ENCODE measurements at places on chromosomes 12 and 14.

- DNase-seq = no peak
- no peaks in the 10 kb centered on the region for H3K27me3 ChIP-seq
- peaks cover 12% of the 10 kb centered on the region for H3K36me3 ChIP-seq
- H3K4me1 ChIP-seq = peaks cover 5% of the 10 kb centered on the region
- peak overlapping the region; percentile 57 for H3K27ac ChIP-seq
- H3K4me3 ChIP-seq = no peak overlapping the region
These were observed 66.6 kb downstream of the KDM2B start for GRCh38 chr12:121514184-121514742.

DNA sequence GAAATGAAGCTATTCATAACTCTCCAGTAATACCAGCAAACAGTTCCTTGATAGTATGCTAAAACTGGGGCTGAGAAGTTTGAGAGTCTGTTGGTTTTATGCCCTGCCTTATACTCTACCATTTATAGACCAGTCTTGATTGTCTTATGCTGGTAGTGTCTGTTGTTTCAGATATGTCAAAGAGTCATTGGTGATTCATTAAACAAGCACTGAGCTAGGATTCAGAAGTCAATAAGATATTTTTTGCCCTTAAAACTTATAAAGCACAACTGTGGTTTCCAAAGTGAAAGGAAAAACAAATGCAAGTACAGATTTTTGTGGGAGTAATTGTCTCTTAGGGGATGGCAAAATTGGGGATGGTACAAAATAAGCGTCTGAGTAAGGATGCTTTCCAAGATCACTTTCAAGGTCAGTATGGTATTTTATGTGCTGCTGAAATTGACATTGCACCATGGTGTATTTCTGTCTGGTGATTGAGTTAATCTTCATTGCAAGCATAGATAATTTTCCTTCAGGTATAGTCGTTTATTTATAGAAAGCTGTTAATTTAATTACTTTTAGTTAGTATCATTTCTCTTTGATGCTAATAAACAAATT, 289.5 kb upstream of the E2F7 start:
- H3K27ac ChIP-seq = no peak overlapping the region
- no peak for DNase-seq
- no peaks in the 10 kb centered on the region for H3K27me3 ChIP-seq
- H3K36me3 ChIP-seq = no peaks in the 10 kb centered on the region

- DNase-seq = no peak
- H3K4me3 ChIP-seq = no peak overlapping the region
These were observed 5.7 kb downstream of the TMEM121 start for GRCh38 chr14:105531894-105532623.

GRCh38 chr12:14884458-14884878, 1.2 kb downstream of the MGP start:
- peak; percentile 20 for DNase-seq
- H3K27me3 ChIP-seq = peaks cover 33% of the 10 kb centered on the region
- peaks cover 8% of the 10 kb centered on the region for H3K36me3 ChIP-seq
- H3K27ac ChIP-seq = no peak overlapping the region

- H3K27me3 ChIP-seq = no peaks in the 10 kb centered on the region
- H3K4me1 ChIP-seq = peaks cover 43% of the 10 kb centered on the region
- no peak for DNase-seq
- H3K27ac ChIP-seq = no peak overlapping the region
These were observed 439 bp upstream of the TNFRSF1A start for GRCh38 chr12:6342140-6342889.

DNA sequence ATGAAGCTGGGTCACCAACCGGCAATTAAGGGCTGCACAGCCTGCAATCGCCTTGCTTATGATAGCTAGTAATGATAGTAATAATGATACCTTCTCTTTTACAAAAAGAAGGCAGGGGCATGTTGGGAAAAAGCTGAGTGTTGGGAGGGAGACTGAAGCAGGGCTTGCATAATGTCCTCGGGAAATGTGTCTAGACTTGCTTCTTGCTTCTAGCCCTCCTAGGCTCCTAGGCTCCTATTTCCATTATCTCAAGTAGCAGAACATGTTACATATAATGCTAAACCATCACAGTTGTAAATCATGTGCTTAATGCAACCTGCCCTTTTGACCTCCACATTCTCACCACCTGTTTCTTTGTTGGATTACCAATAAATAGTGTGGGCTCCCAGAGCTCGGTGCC, 18.7 kb downstream of the RERGL start:
- H3K27ac ChIP-seq = no peak overlapping the region
- H3K4me3 ChIP-seq = no peak overlapping the region
- no peaks in the 10 kb centered on the region for H3K4me1 ChIP-seq
- DNase-seq = no peak
- H3K27me3 ChIP-seq = no peaks in the 10 kb centered on the region

DNA sequence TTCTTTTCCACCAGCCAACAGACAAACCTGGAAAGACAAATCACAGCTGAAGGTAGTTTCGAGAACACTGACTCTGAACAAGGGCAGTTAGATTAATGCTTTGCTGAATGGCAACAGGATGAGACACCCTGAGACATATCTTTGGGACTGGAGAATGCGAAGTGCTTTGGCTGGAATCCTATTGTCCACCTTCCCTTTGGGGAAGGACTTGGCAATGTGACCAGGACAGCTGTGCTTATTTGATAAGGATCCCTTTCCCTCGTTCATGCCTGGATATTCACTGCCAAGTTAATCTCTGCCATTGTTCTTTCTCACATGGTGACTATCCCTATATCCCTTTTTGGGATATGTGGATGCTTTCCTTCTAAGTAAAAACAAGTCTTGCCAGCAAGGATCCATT, 537.1 kb upstream of the SEL1L start:
- no peaks in the 10 kb centered on the region for H3K4me1 ChIP-seq
- DNase-seq = no peak
- no peak overlapping the region for H3K4me3 ChIP-seq
- H3K27ac ChIP-seq = no peak overlapping the region

DNA sequence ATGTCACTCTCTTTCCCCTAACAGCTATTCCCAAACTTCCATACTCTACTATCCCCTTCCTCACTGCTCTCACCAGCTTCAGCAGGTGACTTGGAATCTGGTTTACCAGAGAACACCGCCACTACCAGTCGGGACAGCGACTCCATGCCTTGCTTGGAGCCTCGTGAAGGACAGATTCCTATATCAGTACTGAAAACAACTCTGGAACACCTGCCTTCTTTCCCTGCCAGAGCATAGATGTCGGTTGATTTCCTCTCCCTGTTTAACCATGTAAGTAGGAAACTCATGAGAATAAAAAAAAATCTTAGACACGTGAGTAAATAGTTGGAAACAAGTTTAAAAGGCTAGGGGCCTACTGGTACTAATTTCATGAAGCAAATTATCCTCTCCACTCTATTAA, 219.5 kb upstream of the ABCD2 start:
- no peak overlapping the region for H3K27ac ChIP-seq
- H3K36me3 ChIP-seq = no peaks in the 10 kb centered on the region
- no peaks in the 10 kb centered on the region for H3K27me3 ChIP-seq
- no peaks in the 10 kb centered on the region for H3K4me1 ChIP-seq
- H3K4me3 ChIP-seq = no peak overlapping the region

DNA sequence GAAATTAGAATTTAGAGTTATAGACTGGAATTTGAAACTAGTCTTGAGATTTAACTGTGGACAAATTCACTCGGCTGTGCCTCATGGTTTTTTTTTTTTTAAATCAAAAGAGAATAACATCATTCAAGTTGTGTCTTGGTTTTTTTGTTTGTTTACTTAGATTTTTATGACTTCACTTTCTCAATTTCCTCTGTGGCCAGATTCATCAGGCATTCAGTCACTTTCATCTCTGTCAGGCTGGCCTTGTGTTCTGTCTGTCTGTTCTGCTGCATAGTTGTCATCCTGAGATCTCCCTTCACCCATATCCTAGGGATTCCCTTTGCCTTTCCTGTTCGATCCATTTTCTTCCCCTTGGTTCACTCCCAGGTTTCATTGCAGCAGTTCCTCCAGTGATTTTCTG, 10.0 kb downstream of the MARK3 start:
- no peak overlapping the region for H3K4me3 ChIP-seq
- peaks cover 44% of the 10 kb centered on the region for H3K4me1 ChIP-seq
- H3K27me3 ChIP-seq = no peaks in the 10 kb centered on the region
- peaks cover 2% of the 10 kb centered on the region for H3K36me3 ChIP-seq
- no peak for DNase-seq

- H3K4me3 ChIP-seq = no peak overlapping the region
- H3K36me3 ChIP-seq = no peaks in the 10 kb centered on the region
- no peak for DNase-seq
- H3K4me1 ChIP-seq = peaks cover 30% of the 10 kb centered on the region
These were observed 1.9 kb downstream of the ARHGEF40 start for GRCh38 chr14:21072031-21072473.

GRCh38 chr14:89344920-89345254, 72.1 kb downstream of the FOXN3 start:
- H3K36me3 ChIP-seq = peaks cover 77% of the 10 kb centered on the region
- H3K4me1 ChIP-seq = peaks cover 31% of the 10 kb centered on the region
- no peak overlapping the region for H3K27ac ChIP-seq
- DNase-seq = no peak

DNA sequence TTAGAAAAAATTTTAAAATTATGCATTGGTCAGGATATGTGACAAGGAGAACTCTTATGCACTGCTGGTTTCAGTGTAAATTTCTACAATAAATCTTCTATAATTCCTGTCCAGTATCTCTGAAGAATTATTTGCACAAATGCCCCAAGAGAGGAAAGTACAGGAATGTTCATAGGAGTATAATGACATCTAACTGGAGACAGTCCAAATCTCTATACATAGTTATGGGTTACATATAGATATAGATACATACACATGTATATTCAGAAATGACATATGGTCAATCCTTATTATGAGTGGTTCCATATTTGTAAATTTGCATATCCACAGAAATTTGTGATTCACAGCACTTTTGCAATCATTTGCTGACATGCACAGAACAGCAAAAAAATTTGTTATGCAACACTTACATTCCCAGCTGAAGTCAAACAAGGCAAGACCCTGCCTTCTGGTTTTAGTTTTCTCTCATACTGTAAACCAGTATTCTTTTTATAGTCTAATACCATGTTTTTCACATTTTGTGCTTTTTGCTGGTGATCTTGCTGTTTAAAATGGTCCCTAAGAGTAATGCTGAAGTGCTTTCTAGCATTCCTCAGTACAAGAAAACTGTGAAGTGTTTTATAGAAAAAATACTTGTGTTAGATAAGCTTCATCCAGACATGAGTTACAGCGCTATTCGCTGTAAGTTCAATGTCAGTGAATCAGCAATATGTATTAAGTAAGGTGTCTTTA, 103.8 kb downstream of the SLC16A7 start:
- H3K4me1 ChIP-seq = no peaks in the 10 kb centered on the region
- H3K27ac ChIP-seq = no peak overlapping the region

DNA sequence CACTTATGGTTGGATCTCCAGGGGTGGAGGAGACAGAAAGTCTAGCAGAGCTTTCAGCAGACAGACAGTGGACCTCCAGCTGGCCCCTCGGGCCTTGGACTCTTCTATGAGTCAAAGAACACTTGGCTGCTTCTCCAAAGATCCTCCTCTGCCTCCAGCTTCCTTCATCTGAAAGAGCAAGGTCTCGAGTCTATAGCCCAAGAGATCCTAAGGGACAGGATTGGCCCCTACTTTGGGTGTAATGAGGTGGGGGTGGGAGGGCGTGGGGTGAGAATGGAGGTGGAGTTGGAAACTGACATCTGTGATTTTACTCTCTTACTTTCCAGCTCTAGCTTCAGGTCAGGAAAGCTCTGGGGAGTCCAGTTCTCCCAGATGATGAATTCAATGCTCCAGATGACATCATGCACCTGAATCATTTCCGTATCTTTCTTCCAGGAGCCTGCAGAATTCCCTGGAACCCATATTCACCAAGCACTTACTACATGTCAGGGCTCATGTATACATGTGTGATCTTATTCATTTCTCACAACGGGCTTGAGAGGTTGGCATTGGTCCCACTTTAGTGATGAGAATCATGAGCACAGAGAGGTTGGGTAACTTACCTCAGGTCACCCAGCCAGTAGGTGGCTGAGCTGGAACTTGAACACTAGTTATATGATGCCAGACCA, 10.2 kb upstream of the PGF start:
- no peak for DNase-seq
- H3K27me3 ChIP-seq = peaks cover 20% of the 10 kb centered on the region
- peaks cover 1% of the 10 kb centered on the region for H3K4me1 ChIP-seq
- H3K4me3 ChIP-seq = no peak overlapping the region
- no peaks in the 10 kb centered on the region for H3K36me3 ChIP-seq
- H3K27ac ChIP-seq = no peak overlapping the region

DNA sequence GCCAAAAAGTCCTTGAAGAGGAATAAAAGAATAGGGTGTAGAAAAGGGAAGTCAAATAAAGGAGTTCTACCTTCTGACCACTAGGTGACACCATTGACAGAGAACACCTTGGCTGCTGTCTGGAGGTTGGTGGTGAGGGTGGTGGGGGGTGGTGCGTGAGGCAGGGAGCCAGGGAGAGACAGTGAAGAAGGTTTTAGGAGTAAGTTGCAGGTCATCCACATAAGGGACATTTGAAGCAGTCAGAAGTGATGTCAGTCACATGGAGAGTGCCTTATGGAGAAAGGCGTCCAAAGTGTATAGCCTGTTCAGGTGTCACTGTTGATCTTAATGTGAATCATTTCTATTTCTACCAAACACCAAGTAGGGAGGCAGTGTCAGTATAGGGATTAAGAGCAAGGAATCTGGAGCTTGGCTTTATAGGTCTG, 279.3 kb upstream of the DDHD1 start:
- no peaks in the 10 kb centered on the region for H3K36me3 ChIP-seq
- peak; percentile 11 for DNase-seq
- no peak overlapping the region for H3K27ac ChIP-seq
- peaks cover 10% of the 10 kb centered on the region for H3K4me1 ChIP-seq
- no peaks in the 10 kb centered on the region for H3K27me3 ChIP-seq
- H3K4me3 ChIP-seq = no peak overlapping the region

- no peaks in the 10 kb centered on the region for H3K36me3 ChIP-seq
- peaks cover 9% of the 10 kb centered on the region for H3K4me1 ChIP-seq
- no peak for DNase-seq
- no peak overlapping the region for H3K4me3 ChIP-seq
These were observed 54.5 kb upstream of the MAX start for GRCh38 chr14:65156568-65157366.

Data from activated T-helper 2 cell treated with anti-CD3 and anti-CD28 coated beads, Interferon-gamma antibody, Interleukin-2, Interleukin-4, amounts not matched to agents 10 μg/mL and 5 μg/mL and 100 μg/mL, durations not matched to agents 14 hours and 24 hours and 36 hours (primary cell).